Mesothelial cell of epicardium (in vitro differentiated cells): ENCODE measurements at places on chromosomes 4 and X. TPM values are rescaled to one million over a fixed set of nuclear protein-coding genes. Genes with fewer than 3 reads are reported as not detected.

- no peak for DNase-seq
Measured at GRCh38 chr4:173572493-173573129, 42.6 kb upstream of the HAND2 start.

DNA sequence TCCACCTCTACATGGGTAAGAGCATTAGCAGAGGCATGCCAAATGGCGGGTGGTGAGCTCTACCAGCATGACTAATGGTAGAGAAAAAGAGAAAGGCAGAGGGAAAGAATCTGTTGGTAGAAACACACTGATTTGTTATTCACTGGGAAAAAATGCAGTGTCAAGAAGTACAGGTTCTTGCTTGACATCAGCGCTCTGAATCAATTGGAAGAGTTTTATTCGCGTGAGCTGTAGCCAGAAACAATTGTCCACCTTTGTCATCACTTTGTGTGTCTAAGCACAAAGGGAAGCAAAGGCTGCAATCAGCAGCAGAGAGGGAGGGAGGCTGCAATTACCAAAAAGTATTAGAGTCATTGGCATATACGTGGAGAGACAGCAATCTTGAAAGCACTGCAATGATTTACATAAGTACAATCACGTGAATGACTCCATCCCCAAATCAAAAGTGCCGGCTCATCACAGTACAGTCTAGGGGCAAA, 67.7 kb upstream of the HS3ST1 start:
- DNase-seq = no peak

GRCh38 chr4:87235020-87235671, 14.7 kb upstream of the KLHL8 start:
- DNase-seq = no peak

DNA sequence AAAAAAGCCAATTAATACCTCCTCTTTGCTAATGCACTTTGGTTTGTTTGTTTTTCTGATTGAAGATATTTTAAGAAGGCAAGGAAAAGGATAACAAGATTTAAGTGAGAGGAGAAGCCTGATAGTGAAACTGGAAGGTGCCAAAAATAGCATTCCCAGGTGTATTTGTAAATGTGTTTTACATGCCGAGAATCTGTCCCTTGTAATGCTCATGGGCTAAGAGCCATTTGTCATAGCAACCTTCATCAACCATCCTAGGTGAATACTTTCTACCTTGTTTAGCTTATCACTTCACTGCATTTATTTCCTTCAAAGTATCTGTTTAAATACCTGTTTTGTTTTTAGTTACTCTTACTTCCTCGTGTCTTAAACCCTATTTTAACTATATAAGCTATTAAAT, 127.8 kb downstream of the KCTD8 start:
- DNase-seq = no peak

DNA sequence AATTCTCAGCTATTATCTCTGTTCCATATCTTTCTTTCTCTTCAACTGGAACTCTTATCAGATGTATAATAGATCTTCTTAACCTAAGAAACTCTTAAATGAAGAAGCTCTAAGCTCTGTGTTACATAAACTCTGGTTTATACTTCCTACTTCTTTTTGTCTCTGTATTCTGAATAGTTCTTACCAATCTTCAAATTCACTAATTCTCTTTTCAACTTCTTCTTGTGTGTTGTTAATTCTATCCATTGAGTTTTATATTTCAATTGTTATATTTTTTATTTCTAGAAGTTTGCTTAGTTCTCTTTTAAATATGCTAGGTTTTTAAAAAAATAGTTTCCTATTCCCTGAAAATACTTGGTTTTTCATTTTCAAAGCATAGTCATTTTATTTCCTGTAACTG, 13.2 kb upstream of the MMAA start:
- no peak for DNase-seq

DNA sequence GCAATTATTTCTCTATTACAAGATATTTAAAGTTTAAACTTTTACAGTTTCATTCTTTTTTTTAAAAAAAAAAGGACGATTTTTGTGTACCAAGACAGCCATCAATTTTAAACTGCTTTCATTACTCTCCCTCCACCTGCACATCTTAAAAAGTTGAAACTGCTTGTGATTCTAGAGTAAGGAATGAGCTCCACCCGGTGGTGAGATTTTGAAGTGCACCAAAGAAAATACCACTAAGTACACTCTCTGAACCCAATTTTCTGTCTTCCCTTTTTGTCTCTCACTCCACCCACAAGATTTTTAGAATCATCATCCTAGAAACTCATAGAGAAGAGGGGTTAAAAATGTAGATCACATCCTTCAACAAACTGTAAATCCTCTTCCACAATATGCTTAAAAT, 91.3 kb upstream of the WDR44 start:
- peak; percentile 71 for DNase-seq

DNA sequence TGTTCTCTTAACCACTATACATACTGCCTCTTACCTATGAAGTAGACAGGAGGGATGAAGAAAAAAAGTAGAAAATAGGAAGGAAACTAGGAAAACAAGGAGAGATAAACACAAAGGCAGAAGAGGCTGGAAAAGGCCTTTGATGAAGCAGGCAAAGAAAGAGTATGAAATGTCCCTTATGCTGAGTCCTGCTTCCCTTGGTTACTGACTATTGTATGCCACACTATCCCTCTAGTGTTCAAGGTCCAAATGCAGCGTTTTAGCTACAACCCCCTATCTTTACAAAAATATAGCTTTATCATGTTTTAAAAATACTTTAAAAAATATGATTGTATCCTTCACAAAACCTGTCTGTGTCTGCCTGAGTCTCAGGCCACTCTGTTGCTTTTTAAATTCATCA, 233.1 kb downstream of the CAMK2D start:
- DNase-seq = no peak

GRCh38 chrX:8520178-8520577, 55.5 kb downstream of the VCX3B start:
- DNase-seq = no peak

The GLRB gene
- total RNA-seq = 14.9 to 15.7 TPM (median 15.6 TPM) in 3 replicates

DNA sequence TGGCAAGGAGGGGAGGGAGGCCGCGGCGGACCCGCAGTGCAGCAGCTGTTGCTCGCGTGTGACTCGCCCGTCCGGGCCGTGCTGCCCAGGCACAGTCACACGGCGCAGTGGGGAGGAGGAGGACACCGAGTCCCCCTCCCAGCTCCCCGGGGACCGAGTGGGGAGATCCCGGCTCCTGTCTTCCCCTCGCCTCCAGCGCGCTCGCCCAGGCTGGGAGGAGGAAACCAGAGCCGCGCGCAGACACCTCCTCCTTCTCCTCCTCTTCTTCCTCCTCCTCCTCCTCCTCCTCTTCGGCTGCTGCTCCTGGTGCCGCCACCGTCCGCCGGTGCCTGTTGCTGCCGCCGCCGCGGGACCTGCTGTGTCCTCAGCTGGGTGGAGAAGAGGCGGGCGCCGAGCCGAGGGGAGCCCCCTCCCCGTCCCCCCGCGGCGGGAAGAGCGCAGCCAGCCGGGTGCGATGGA, at the start of gene TBC1D1:
Gene TBC1D1, plus strand, starts transcription at position 284 of the 459 bp plus-strand sequence. CDS start 11,012 bp downstream, outside the sequence.
- DNase-seq = no peak

The SPINK2 gene
- total RNA-seq = not detected in 3 replicates

DNA sequence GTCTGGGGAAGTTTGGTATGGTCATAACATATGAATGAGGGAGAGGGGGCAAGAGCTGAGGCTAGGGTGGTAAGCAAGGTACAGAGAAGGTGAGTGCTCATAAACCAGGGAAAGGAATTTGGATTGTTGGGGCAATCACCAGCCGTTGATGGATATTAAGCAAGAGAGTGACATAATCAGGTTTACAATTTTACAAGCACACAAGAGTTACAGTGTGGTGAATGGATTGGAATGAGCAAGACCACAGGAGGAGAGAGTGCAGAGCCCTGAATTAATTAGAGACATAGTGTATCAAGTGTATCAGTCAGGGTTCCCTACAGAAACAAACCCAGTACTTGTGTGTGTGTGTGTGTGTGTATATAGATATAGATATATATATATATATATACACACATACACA, 18.7 kb upstream of the FMR1NB start:
- no peak for DNase-seq

DNA sequence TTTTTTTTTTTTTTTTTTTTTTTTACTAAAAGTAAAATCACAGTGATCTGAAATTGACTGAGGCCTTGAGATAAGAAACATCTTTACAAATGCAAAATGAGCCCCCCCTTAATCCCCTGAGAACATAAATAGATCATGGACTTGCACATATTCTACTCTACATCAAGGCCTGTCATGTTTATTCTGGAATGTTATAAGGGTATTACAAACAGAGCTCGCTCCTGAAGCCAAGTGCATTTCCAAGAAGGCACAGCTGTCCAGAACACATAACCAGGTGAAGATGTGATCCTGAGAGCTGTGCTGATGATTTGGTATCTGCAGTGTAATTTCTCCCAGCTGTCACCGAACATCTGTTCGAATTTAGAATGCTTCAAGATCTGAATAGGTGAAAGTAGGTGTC, 384.5 kb downstream of the GPAT3 start:
- DNase-seq = no peak

DNA sequence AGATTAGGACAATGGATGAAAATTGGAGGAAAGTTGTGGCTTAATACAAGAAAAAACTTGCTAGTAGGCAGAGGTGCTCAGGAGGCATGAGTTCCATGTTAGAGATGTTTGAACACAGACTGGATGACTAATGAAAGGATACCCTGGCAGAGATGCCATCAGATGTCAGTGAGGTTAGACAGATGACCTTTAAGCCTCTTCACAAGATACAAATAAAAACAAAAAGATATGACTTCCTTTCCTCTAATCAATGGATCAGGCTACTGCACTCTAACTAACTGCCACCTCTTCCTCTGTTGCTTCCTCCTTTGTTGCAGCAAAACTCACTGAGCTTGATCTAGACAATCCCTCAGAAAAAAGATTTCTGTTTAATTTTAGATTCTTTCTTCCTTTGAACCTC, 14.7 kb downstream of the STAP1 start:
- no peak for DNase-seq

DNA sequence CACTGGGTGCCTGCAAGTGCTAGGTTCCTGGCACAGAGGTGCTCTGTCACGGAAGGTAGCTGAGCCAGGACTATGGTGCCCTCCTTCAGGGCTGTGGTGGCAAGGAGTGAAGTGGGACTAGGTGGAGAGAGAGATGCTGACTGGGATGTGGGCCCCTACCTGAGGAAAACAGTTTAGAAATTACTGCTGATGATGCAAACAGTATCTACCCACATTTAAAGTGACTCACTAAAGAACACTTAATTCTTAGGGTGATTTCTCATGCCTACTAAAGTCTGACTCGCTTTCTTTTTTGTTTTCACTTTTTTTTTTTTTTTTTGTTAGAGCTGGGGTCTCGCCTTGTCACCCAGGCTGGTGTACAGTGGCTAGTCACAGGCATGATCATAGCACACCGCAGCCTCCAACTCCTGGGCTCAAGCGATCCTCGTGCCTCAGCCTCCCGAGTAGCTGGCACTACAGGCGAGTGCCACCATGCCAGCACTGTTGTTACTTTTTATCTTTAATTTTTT, 3.1 kb downstream of the ZNF185 start:
- DNase-seq = no peak

GRCh38 chr4:61162116-61162515, 38.0 kb upstream of the ADGRL3 start:
- DNase-seq = no peak

- DNase-seq = no peak
Measured at GRCh38 chr4:115370490-115370889, 257.1 kb upstream of the NDST4 start.

The BANK1 gene
- 0.63 to 0.87 TPM (median 0.82 TPM) in 3 replicates for total RNA-seq

The GUCY1A1 gene
- total RNA-seq = 49.1 to 52.3 TPM (median 52.2 TPM) in 3 replicates

DNA sequence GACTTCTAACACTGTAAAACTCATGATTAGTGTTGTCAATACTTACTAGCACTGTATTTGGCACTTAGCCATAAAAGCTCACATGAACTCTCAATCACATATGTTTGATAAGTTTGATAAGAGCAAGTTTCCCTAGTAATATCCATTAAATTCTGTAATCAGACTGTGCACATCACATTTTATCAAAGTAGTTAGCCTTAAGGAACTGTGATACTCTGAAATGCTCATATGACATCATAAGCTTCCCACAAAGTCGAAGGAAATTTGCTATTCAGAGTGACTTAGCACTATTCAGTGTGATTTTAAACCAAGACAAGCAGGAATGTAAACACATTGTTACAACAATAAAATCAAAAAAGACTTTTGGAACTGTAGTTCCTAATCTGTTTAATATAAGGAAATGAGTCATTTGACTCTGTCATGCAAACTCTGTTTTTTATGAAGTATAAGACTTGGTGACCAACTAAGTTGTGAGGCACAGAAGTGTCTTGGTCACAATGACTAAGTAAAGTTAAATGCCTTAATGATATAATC, 6.7 kb downstream of the SLC7A11 start:
- no peak for DNase-seq

DNA sequence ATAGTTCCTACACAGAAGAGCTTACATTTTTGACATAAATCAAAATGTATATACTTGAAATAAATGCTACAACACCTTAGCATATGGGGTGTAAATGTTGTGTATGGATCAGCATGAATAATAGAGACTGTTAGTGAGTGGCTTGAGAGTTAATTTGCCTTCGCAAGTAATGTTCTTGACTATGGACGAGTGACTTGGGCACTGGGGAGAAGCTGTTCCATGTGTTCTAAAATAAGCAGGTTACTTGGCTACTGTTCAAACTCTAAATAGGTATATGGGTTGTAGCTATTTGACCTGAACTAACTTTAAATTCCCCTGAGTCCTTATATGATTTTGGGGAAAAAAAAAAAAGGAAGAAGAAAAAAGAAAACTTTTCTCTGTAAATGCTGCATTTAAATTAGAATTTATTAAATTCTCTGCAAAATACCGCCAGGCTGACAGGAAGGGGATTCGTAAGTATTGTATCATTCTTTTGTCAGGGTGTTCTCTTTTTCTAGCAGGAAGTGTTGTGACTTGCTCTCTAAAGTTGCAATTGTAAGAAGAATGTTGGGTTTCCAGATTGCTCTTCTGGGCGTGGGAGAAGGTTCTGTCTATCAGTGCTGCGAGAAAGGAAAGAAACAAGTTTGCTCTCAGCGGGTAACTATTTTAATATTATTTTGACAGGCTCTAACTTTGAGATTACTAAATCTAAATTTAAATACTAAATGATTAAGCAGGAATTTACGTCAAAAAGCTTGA, 32.2 kb downstream of the PLS3 start:
- no peak for DNase-seq

The PPP3CA gene
- total RNA-seq = 23.5 to 25.8 TPM (median 24.1 TPM) in 3 replicates

The ADH1B gene
- total RNA-seq = 0.14 TPM in 1 of 3 replicates, not detected in the others

DNA sequence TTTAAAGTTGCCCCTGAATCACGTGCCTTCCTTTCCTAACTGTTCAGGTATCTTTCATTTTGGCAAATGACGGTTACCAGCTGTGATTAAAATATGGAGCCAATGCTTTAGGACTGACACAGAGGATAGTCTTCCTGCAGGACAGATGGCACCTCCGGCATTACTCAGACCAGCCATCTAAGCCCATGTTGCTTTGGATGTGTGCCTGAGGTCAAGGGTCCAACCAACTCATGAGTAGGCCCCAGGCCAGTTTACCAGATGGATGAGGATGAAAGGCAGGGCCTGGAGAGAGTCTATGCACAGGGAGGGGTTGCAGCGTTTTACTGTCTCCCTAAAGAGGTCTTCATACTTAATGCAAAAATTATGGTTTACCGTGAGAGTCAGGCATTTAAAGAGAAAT, 174.0 kb upstream of the GATB start:
- no peak for DNase-seq

The FGG gene
- 1.0 to 2.5 TPM (median 1.6 TPM) in 3 replicates for total RNA-seq

GRCh38 chrX:84501798-84502628, at the start of gene HDX:
Gene HDX (minus strand): TSS chrX:84502453. CDS start chrX:84475397, 27,056 bp downstream.
- DNase-seq = peak; percentile 55
